ENCODE measurements at places on chromosomes 1 and 21.

GRCh38 chr1:166814611-166815010, 24.7 kb upstream of the POGK start:
- peaks cover 4% of the 10 kb centered on the region for H3K27me3 ChIP-seq
- no peak overlapping the region for H3K27ac ChIP-seq
- no peaks in the 10 kb centered on the region for H3K36me3 ChIP-seq
- H3K4me3 ChIP-seq, result no peak overlapping the region
- H3K4me1 ChIP-seq, result no peaks in the 10 kb centered on the region

- no peak for DNase-seq
- H3K27ac ChIP-seq, result no peak overlapping the region
- H3K27me3 ChIP-seq, result peaks cover 1% of the 10 kb centered on the region
- H3K4me3 ChIP-seq, result no peak overlapping the region
Measured at GRCh38 chr21:34761758-34762330, 93.0 kb downstream of the CLIC6 start.

DNA sequence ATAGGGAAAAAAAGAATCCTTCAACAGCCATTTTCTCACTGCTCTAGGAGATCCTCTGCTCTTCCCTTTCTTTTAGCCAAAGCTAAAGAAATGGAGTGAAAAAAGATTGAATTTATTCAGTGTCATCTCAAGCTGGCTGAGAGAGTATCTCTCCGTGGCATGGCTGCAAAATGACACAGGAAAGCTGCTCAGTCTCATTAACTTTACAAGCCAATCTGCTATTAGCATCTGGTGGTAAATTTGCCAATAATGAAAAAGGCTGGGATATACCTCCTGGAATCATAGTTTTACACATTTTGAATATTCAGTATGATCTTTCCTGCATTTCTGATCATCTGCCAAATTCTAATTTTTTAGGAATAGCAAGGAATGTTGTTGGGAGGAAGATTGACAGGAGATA, 176.8 kb upstream of the CHRM3 start:
- DNase-seq, result no peak
- H3K27ac ChIP-seq, result no peak overlapping the region
- no peaks in the 10 kb centered on the region for H3K36me3 ChIP-seq
- H3K4me3 ChIP-seq, result no peak overlapping the region

GRCh38 chr1:86953167-86953566, 38.7 kb downstream of the HS2ST1 start:
- no peaks in the 10 kb centered on the region for H3K36me3 ChIP-seq
- no peaks in the 10 kb centered on the region for H3K27me3 ChIP-seq
- H3K27ac ChIP-seq, result no peak overlapping the region
- H3K4me1 ChIP-seq, result no peaks in the 10 kb centered on the region
- no peak for DNase-seq

- H3K27me3 ChIP-seq, result no peaks in the 10 kb centered on the region
- H3K36me3 ChIP-seq, result no peaks in the 10 kb centered on the region
- H3K4me1 ChIP-seq, result peaks cover 5% of the 10 kb centered on the region
- no peak for DNase-seq
- H3K27ac ChIP-seq, result no peak overlapping the region
Measured at GRCh38 chr21:35072960-35073359, 23.9 kb upstream of the RUNX1 start.

DNA sequence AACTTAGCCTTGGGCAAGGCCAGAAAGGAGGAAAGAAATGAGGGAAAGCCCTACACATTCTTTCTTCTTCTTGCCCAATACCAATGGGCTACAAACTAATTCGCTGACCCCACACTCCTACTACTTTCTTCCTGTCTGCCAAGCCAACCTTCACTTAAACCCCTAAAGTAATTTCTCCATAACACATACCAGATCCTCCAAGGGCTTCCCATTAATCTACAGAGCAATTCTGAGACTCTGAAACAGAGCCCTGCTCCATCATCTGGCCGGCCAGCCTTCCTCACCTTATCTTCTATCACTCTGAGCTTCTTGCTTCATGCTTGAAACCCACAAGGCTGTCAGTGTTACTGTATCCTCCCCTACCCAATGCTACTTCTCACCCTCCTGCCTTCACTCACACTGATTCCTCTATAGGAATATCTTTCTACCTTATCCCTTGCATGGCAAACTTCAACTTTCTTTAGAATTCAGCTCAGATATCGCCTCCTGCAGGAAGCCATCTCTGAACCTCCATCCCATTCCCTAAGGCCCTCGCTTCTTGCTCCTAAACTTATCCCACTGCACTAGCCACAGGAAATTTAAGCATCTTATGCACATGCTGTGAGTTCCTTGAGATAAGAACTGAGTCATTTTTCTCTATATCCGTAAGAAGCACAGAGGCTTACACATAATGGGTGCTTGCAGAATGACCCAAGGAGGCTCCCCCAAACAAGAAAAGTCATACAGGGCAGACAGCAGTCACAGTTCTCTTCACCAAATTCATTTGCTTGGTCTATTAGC, 81.9 kb downstream of the JAK1 start:
- peak overlapping the region; percentile 16 for H3K4me3 ChIP-seq
- H3K4me1 ChIP-seq, result peaks cover 56% of the 10 kb centered on the region
- H3K27me3 ChIP-seq, result peaks cover 5% of the 10 kb centered on the region
- peak overlapping the region; percentile 1 for H3K27ac ChIP-seq
- peaks cover 33% of the 10 kb centered on the region for H3K36me3 ChIP-seq
- DNase-seq, result no peak

Data from endothelial cell (in vitro differentiated cells).